ENCODE measurements at places on chromosomes 6 and 20.

DNA sequence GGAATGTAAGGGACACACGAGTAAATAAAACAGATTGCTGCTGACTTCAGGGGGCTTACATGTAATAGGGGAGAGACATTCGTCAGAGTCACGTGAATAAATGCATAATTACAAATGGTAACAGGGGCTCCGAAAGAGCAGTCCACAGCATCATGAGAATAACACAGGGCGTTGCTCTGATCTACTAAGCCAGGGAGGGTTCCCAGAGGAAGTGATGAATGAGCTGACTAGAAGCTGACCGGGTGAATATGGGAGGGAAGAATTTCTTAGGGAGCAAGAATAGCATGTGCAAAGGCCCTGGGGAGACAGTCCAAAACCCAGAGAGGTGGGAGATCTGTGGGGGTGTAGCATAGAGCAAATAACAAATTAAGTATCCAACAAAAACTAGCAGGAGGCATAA lies 2.4 kb downstream of the BPI start:
- no peak for DNase-seq

DNA sequence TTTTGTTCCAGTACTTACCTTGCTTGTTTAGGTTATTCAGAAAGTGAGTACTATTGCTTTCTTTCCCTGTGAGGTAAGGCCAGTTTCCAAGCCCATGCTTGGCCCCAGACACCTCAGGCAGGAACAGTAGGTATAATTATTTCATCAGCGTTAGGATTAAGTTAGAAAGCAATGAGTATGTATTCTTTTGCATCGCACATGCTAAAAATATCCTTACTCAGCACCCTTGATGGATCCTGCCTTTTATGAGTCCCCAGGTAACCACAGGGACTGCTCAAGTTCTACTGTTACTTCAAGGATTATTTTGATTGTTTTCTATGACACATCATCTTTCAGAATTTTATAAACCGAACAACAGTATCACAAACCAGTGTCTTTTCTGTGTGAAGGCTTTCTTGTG lies 128.9 kb downstream of the FARS2 start:
- no peak for DNase-seq

DNA sequence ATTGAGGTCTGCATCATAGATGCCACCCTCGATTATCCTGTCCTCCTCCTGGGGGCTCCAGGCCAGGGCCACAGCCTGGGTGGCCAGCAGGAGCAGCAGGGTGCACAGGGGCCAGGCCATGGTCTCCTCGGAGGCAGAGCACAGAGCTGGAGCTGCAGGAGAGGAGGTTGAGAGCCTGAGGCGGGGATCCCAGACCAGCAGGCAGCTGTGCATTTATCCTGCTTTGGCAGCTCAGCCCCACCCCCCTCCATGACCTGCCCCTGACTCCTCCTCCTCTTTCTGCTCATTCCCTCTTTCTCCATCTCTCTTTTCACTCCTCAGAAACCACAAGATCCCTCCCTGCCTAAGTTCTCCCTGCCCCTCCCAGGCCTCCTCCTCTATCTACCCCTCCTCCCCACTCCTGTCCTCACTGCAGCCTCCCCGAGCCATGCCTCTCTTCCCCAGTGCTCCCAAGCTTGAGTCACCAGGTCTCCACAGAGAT lies at the start of gene CST2:
Gene CST2, minus strand, starts transcription at position 189 of the 481 bp plus-strand sequence. Its CDS starts 69 bp downstream, at position 120.
- no peak for DNase-seq

DNA sequence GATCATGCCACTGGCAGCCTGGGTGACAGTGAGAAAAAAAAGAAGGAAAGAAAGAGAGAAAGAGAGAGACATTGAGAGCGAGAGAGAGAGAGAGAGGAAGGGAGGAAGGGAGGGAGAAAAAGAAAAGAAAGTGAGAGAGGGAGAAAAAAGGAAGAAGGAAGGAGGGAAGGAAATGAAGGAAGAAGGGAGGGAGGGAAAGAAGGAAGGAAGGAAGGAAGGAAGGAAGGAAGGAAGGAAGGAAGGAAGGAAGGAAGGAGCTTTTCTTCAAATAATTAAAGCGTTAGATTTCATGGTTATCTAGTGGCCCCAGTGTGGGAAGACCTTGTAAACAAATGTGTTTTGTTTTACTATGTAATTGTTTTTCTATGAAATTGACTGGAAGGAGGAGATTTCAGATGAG lies 170.8 kb downstream of the SYNDIG1 start:
- no peak for DNase-seq

GRCh38 chr20:7196481-7196880 lies 429.0 kb downstream of the BMP2 start:
- DNase-seq, result no peak

- no peak for DNase-seq
Measured at GRCh38 chr6:1662534-1662933, 52.8 kb downstream of the FOXC1 start.

- DNase-seq, result no peak
Measured at GRCh38 chr20:61879303-61879620, 186.4 kb downstream of the TAF4 start.

GRCh38 chr6:67630146-67630545 lies 1004.9 kb upstream of the ADGRB3 start:
- no peak for DNase-seq

GRCh38 chr6:38142178-38142902 lies 322.8 kb downstream of the ZFAND3 start:
- DNase-seq, result no peak

- no peak for DNase-seq
Measured at GRCh38 chr6:132446141-132446854, 45.0 kb upstream of the MOXD1 start.

All from activated gamma-delta T cell treated with anti-CD3 and anti-CD28 coated beads, Interleukin-2, amount 50 U/mL, for 16 hours (primary cell).